ENCODE measurements at places on chromosomes 5 and 9.

- no peak overlapping the region for H3K4me3 ChIP-seq
- no peak for DNase-seq
- H3K36me3 ChIP-seq: no peaks in the 10 kb centered on the region
- no peak overlapping the region for H3K27ac ChIP-seq
Measured at GRCh38 chr9:15433661-15434060, 11.0 kb downstream of the SNAPC3 start.

GRCh38 chr5:74064225-74064624, 438.2 kb downstream of the ARHGEF28 start:
- no peak for DNase-seq
- H3K4me3 ChIP-seq: no peak overlapping the region
- H3K27me3 ChIP-seq: no peaks in the 10 kb centered on the region
- peaks cover 17% of the 10 kb centered on the region for H3K4me1 ChIP-seq

DNA sequence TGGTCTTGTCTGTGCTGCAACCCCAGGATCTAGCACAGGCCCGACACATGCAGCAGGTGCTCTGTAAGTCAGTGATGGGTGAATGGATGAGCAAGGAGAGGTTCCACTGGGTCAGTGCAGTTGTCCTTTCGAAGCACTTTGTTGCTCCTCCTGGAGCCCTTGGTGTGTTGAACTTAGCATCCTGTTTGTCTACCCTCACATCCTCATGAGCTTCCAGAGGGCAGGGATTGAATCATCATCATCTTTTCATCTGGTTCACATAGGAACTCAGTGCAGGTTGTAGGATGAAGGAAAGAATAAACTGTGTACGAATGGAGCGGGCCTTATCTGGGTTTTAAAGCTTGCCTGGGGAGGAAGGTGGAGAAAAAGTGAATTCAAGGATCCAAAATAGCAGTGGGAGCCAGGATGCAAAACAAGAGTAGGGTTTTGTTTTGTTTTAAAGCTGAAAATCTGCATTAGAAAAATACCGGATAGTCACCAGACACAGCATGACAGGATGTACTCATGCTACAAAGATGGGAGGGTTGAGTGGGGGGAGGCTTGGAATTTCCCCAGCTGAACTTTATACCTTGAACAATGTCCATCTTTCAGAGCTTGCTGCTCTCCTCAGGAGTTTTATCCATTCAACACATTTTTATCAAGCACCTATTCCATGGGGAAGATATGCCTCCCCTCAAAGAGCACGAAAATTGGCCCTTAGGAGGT, 55.8 kb downstream of the PTTG1 start:
- H3K4me3 ChIP-seq: no peak overlapping the region
- H3K27me3 ChIP-seq: no peaks in the 10 kb centered on the region
- no peak overlapping the region for H3K27ac ChIP-seq
- peaks cover 24% of the 10 kb centered on the region for H3K4me1 ChIP-seq

GRCh38 chr5:65508978-65509377, 27.3 kb upstream of the ADAMTS6 start:
- H3K27ac ChIP-seq: no peak overlapping the region
- no peak overlapping the region for H3K4me3 ChIP-seq
- no peak for DNase-seq
- H3K36me3 ChIP-seq: no peaks in the 10 kb centered on the region

DNA sequence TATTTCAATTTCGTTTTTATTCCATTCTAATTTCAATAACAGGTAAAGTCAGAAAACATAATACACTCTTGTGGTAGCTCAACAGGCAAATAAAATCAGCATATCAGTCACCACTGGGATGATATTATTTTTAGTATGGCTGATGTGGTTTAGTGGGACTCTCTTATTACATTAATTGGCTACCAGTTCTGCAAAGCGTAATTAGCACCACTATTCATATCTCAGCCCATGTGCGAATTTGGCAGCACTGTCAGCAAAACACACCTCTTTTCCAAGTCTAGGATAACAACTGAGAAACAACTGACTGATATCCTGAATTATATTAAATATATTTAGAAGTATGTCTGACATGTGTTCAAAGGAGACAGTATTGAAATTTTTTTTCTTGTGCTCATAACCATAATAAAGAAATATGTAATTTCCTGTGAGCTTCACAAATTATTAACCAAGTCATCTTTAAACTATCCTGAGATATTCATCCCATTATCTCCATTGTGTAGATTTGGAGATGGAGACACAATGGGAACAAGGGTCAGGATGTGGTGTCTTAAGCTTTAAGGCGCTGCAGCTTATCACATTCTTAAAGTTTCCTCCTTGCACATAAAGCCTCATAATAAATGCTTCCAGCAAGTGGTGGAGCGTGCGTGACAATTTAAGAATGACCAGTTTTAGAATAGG, 212.4 kb downstream of the TLE1 start:
- H3K36me3 ChIP-seq: no peaks in the 10 kb centered on the region
- H3K4me3 ChIP-seq: no peak overlapping the region
- DNase-seq: no peak
- H3K27me3 ChIP-seq: no peaks in the 10 kb centered on the region

DNA sequence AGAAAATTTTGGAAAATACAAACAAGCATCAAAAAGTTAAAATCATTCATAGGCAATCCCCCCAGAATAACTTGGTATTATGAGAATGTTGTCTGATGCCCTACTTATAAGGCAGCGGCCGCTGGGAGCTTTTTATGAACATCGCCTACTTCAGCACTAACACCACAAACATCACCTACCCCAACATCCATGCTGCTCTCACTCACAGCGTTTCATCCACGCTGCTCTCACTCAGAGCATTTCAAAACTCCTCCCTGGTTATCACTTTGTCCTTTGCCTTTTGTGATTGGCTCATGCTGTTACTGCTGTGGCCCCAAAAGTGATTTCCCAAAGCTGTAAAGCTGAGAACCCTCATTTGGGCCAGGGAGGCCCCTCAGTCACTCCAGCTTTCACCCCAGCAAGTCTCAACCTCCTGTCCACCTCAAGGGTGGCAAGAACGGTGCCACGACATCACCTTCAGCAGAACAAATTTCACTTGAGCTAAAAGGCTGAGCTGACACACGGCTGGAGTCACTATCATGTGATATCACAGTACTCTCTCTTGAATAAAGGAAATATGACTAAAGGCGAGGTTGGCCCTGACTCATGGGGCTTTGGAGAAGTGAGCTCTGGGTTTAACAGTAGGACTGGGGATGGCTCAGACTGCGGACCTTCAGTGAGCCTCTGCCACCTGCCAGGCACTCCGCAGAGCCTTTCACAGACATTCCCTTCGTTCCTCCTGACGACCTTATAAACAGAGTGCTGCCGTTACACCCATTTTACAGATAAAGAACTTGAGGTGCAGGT, 25.2 kb downstream of the SHC3 start:
- DNase-seq: peak; percentile 70
- no peaks in the 10 kb centered on the region for H3K27me3 ChIP-seq
- no peak overlapping the region for H3K4me3 ChIP-seq
- H3K36me3 ChIP-seq: no peaks in the 10 kb centered on the region
- H3K27ac ChIP-seq: peak overlapping the region; percentile 44

Measured in Panc1 (cell line).